ENCODE measurements at places on chromosomes 5 and 9.

- no peak for DNase-seq
These were observed 290.1 kb downstream of the ADAMTS6 start for GRCh38 chr5:65191554-65192135.

DNA sequence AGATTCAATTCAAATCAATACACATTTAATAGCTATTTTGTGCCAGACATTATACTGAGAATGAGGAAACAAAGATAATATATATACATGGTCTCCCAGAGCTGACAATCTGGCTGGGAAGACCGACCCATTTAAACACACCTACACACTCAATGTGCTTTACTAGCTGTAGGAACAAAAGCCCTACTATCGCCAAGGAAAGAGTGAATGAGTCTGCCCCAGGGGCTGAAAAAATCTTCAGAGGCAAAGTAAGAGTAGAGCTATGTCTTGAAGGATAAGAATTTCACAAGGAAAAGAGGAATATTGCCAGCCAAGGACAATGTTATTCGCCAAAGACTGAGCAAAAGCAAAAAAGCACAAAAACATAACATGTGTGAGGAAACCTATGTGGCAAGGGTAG lies 6.6 kb downstream of the PFDN1 start:
- no peak for DNase-seq

DNA sequence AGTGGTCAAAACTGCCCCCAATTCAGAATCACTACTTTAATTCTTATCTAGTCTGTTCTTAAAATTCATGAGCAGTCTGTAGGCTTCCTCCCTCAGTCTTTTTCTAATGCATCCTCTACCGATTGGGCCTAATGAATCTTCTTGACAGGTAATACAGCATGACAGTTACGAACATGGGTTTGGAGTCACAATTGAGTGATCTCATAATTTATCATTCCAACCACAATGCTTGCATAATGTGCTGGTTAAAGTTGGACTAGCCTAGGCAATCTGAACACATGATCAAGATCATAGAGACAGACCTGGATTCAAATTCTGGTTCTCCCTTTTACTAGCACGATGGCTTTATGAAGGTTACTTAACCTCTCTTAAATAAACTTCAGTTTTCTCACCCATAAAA lies 33.1 kb upstream of the SETD9 start:
- DNase-seq, result no peak

GRCh38 chr9:78150983-78151356 lies 84.9 kb upstream of the CEP78 start:
- no peak for DNase-seq

- DNase-seq, result no peak
These were observed 1768.9 kb upstream of the CDH9 start for GRCh38 chr5:28807195-28807729.

GRCh38 chr5:90055831-90056328 lies 353.7 kb downstream of the CETN3 start:
- no peak for DNase-seq

GRCh38 chr5:116042375-116042774 lies 10.1 kb downstream of the ARL14EPL start:
- no peak for DNase-seq

GRCh38 chr9:137784641-137785513 lies 92.7 kb upstream of the CACNA1B start:
- DNase-seq, result no peak

GRCh38 chr5:62631909-62632580 lies 53.4 kb downstream of the LRRC70 start:
- DNase-seq, result no peak

DNA sequence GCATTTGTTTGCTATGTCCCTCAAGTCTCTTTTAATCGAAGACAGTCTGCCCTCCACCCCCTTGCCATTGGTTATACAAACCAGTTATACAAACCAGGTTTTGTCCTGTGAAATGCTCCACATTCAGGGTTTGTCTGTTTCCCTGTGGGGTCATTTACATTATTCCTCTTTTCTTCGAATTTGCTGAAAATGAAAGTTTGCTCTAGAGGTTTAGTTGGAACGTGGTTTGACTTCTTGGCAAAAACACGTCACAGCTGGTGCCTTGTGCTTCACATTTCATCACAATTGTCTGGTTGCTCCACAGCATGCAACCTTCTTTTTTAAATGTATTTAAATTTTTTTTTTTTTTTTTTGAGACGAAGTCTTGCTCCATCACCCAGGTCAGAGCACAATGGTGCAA lies 4.2 kb upstream of the HAVCR2 start:
- no peak for DNase-seq
